Memory B cell (primary cell): ENCODE measurements at places on chromosomes 4 and X.

DNA sequence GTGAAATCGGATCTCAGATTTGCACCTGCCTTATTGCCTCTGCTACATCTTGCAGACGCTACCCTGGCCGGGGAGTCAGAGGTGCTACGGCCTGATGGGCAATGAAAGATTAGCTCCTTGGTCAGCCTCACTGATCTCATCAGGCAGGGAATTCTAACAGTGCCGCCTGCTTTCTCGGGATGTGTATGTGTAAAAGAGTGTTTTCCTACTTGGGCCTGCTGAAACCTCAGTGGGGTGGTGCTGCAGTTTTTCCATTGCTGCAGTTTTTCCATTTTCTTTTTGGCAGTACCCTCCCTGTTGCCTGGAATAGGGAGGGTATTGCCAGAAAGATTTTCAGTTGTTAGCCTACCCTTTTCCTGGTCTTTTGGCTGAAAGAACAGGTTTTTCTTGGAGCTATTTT lies 117.5 kb downstream of the CDKL5 start:
- DNase-seq, result no peak

- no peak for DNase-seq
Observed at GRCh38 chr4:73855406-73855805, 2.3 kb downstream of the PF4V1 start.

DNA sequence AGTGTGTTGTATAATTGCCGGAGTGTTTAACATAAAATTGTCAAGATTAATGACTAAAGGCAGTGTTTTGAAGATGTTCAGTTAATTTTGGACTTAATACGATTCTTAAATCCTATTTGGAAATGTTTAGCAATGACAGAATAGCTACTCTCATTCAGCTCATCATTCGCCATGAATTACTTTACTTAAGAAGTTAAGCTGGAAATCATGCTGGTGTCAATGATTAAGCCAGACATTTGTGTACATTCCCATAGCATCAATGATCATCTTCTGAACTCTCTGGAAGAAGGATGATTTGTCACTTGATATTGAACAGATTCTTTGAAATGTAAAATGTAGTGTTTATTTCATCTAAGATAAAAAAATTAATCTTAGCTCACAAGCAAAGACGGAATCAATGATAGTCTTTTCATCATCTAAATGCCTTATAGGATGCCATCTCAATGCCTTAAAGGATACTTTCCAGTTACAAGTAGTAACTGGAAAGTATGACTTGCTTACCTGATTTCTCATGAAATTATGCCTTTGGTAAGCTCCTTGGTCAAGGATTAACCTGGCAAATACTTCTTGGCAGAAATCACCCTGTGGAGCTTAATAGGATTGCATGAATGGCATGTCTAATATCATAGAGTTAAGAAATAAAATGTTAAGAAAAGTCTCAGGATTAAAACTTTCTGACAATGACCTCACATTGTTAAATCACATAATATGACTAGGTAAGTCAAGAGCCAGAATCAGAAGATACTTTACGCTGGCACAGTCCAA lies 515.5 kb upstream of the AGA start:
- DNase-seq, result no peak

- DNase-seq, result no peak
Observed at GRCh38 chr4:56181140-56181953, 205.9 kb downstream of the AASDH start.

DNA sequence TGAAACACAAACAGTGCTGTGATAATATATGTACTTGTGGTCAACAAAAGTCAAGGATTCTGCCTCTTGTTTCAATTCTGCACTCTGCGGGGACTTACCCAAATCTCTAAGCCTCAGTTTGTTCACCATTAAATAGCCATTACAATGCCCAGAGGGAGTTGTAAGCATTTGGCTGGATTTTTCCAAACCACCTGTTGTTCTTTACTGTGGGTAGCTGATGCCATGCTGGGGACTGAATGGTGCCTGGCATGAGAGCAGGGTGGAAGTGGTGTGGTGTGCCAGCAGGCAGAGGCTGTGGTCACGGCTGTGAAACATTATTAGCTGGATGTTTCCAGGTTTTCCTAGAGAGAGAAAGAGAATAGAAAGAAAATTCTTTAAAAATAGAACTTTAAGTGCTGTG lies 60.7 kb upstream of the PAK3 start:
- DNase-seq, result no peak

GRCh38 chr4:46836584-46836983 lies 72.5 kb downstream of the COX7B2 start:
- no peak for DNase-seq

DNA sequence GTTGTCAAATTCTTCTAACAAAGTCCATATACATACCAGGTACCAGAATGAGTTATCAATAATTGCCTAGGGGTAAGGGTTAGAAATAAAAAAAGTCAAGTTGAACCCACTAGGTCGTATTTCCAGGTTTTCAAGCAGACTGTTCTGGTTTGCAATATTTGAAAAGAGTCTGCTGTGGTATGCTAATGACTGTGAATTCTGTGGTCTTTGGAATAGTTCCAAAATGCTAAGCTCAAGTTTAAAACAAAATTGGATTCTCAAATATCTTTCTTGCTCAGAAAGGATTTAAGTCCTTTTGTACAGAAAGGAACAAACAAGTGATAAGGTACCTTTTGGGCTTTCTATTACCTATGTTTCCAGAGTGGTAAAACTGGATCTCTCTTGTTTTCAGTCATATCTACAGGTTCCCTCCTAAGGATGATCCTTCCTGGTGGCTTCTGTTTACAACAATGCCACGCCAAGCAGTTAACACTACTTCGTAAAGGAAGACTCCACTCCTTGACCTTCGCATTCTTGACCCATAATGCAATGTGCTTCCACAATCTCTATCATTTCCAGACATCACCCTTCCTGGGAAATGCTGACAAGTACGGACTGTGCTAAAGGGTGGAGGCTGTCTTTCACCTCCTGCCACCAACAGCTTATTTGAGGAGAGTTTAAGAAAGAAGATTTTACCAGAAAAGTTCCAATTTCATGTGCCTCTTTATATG lies 531.7 kb upstream of the FTHL17 start:
- DNase-seq, result no peak

DNA sequence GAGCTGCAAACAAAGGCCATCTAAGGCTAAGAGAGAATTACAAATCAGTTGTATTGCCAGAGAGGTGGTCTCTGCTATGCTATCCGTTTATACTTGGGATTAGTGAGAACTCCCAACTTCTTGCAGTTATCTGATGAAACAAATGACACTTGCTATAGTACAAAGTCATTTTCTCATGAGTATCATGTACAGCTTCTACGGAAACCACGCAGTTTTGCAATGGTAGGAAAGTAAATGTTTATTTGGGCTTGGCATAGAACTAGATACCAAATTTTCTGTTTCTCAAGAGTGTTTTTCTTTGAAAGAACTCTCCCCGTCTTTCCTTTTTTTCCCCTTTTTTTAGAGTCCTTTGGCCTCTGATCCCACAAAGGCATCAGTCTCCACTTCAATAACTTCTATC lies 128.2 kb upstream of the ENPEP start:
- DNase-seq, result no peak
